H9 (cell line): ENCODE measurements at places on chromosomes 5 and 9. TPM values are rescaled to one million over a fixed set of nuclear protein-coding genes. Genes with fewer than 3 reads are reported as not detected.

DNA sequence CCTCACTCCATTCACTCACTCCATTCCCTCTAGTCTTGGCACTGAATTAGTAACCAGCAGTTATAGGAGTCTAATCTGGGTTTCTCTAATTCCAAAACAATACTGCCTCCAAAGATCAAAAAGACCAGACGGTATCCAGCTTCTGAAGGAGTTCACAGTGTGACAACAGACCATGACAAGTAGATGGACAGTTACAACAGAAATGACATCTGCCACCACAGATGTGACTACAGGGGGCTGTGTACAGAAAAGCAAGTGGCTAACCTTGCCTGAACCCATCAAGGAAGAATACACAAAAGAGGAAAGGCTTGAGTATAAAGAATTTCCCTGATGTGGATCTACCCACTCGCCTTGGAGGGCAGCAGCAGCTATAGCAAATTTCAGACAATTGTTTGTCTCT lies 112.4 kb downstream of the ACTL7B start:
- H3K4me3 ChIP-seq: no peak overlapping the region
- H3K4me1 ChIP-seq: no peaks in the 10 kb centered on the region
- H3K27me3 ChIP-seq: no peaks in the 10 kb centered on the region

The GARIN3 gene
- total RNA-seq: not detected in 2 replicates

DNA sequence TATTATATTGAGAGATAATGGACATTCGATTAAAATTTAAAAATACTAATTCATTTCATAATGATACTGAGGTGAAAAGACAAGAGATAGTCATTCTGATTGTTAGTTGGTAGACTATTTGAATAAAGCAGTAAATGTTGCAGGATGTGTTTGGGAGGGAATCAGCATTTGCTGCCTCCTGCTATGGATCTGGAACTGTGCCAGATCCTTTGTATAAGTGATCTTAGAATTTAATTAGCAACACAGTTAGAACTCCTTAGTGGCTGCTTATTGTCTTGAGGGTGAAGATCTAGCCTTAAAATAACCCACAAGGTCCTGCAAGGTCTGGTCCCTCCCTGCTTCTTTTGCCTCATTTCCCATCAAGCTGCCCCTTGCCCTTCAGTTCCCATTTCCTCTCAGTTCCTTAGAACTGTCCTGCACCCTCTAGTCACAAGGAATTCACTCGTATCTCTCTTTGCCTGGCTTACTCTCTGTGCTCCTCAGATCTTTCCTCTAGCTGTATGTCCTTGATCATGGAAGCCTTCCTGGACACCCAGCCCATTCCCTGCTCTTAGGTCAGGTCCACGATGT lies 12.5 kb downstream of the LECT2 start:
- H3K36me3 ChIP-seq: no peaks in the 10 kb centered on the region
- H3K27ac ChIP-seq: no peak overlapping the region
- DNase-seq: no peak
- H3K4me3 ChIP-seq: no peak overlapping the region

The LMX1B gene
- 0.70 and 0.85 TPM in 2 replicates for total RNA-seq

- no peaks in the 10 kb centered on the region for H3K27me3 ChIP-seq
- H3K4me3 ChIP-seq: no peak overlapping the region
- no peak overlapping the region for H3K27ac ChIP-seq
- no peak for DNase-seq
Measured at GRCh38 chr9:76311537-76311936, 82.7 kb downstream of the RFK start.

GRCh38 chr9:82164159-82164558 lies 175.6 kb downstream of the SPATA31D1 start:
- H3K27me3 ChIP-seq: no peaks in the 10 kb centered on the region
- no peak for DNase-seq
- peaks cover 2% of the 10 kb centered on the region; the same call in 2 of the 3 replicates for H3K36me3 ChIP-seq

GRCh38 chr5:73115399-73116051 lies 4.8 kb upstream of the TMEM171 start:
- H3K4me3 ChIP-seq: no peak overlapping the region
- no peak for DNase-seq
- H3K27me3 ChIP-seq: peaks cover 6% of the 10 kb centered on the region; the same call in 1 of the 2 replicates
- no peaks in the 10 kb centered on the region for H3K4me1 ChIP-seq

- no peak for DNase-seq
- no peak overlapping the region for H3K4me3 ChIP-seq
Measured at GRCh38 chr5:170375283-170375682, 13.9 kb downstream of the KCNMB1 start.

DNA sequence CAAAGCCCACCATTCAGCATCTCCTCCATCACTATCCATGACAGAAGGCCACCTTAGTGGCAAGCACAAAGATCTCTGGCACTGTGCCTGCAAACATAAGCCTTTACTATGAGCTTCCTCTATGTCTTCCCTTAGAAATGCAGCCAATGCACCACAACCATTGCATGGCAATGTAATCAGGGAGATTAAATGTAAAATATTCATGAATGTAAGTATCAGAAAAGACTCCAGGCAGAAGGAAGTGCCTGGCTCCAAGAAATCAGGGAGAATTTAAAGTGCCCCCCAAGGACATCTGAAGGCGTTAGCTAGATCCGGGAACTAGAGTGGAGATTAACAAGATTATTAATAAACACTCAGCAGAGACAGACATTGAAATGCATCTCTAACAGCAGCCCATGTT lies 32.5 kb upstream of the MYORG start:
- no peak for DNase-seq
- H3K4me1 ChIP-seq: no peaks in the 10 kb centered on the region
- H3K27ac ChIP-seq: no peak overlapping the region
- H3K27me3 ChIP-seq: no peaks in the 10 kb centered on the region
- no peak overlapping the region for H3K4me3 ChIP-seq
- H3K36me3 ChIP-seq: no peaks in the 10 kb centered on the region

- H3K27me3 ChIP-seq: no peaks in the 10 kb centered on the region
- no peaks in the 10 kb centered on the region for H3K36me3 ChIP-seq
- DNase-seq: peak; percentile 10
- no peak overlapping the region for H3K4me3 ChIP-seq
- H3K27ac ChIP-seq: no peak overlapping the region
Measured at GRCh38 chr5:368183-369084, 46.9 kb downstream of the AHRR start.

DNA sequence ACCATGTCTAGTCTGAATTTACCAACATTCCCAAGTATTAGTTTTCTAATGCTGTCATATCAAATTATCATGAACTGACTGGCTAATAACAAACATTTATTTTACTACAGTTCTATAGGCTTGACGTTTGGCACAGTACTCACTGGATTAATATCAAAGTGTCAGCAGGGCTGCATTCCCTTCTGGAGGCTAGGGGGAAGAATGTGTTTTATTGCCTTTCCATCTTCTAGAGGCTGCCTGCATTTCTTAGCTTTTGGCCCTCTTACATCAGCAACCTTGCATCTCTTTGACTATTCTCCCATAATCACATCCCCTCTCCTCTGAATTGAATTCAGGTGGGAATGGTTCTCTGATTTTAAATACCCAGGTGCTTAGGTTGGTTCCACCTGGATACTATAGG lies 84.7 kb downstream of the EDIL3 start:
- H3K36me3 ChIP-seq: peaks cover 2% of the 10 kb centered on the region; the same call in 2 of the 3 replicates
- H3K4me3 ChIP-seq: no peak overlapping the region
- no peak overlapping the region for H3K27ac ChIP-seq
- H3K27me3 ChIP-seq: no peaks in the 10 kb centered on the region
- DNase-seq: no peak
- no peaks in the 10 kb centered on the region for H3K4me1 ChIP-seq

The FOXD4L5 gene
- 0.13 TPM in 1 of 2 replicates, not detected in the other for total RNA-seq

DNA sequence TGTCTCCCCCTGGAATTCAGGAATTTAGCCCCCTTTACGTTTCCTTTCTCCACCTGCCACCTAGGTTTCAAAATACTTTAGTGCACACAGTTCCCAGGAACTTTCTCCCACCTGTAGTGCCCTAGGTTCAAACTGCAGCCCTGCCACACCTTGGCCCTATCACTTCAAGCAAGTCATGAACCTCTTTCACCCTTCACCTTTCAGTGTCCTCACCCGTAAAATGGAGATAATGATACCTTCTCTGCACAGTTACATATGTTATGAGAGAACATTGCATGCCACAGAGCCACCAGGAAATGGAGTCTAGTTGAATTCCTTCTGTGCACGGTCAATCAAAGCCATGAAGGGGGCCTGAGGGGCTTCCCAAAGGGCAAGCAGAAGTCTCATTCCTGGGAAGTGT lies 9.8 kb upstream of the EEIG1 start:
- no peaks in the 10 kb centered on the region for H3K27me3 ChIP-seq
- no peak overlapping the region for H3K27ac ChIP-seq
- H3K36me3 ChIP-seq: no peaks in the 10 kb centered on the region
- no peak overlapping the region for H3K4me3 ChIP-seq
- DNase-seq: no peak
- H3K4me1 ChIP-seq: no peaks in the 10 kb centered on the region

DNA sequence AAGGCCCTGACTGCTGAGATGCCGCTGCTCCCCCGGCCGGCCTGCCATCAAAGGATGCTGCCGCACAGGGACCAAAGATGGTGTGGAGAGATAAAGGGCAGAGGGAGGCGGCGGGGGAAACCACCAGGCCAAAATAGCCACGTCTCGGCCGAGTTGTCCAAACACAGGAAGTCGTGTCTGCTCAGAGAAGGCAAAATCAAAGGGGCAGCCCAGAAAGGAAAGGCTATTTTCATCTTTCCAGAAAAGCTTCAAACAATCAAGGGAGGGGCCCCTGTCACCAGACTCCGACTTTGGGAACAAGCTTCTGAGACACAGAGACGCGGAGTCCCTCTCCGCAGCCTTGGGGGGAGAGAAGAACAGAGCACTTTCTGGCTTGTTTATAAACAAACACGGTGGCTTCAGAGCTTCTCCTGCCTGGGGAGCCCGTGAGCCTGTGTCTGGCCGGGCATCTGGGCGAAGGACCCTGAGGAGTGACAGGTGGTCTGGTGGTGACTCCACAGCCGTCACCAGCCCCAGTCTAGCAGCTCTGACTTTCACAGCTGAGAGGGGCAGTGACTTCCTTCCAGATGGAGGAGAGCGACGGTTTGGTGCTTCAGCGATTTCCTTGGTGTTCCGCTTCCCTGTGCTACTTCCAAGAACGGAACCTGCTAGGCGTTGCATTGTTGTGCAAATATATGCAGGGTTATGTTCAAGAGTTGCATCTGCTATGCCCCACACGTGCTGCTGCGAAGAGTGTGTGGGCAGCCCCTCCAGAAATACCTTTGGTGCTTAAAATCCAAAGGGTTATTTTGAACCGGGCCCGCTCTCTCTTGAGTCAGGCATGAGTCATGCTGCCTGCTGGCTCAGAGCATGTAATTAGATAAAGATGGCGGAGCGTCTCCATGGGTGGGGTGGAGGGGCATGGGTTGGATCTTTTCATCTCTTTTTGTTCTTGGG lies 24.0 kb downstream of the ADAMTSL2 start:
- peak overlapping the region; percentile 54 for H3K4me3 ChIP-seq
- H3K27me3 ChIP-seq: no peaks in the 10 kb centered on the region
- no peak for DNase-seq
- H3K27ac ChIP-seq: peak overlapping the region; percentile 8
- H3K4me1 ChIP-seq: peaks cover 2% of the 10 kb centered on the region; the same call in 1 of the 2 replicates

DNA sequence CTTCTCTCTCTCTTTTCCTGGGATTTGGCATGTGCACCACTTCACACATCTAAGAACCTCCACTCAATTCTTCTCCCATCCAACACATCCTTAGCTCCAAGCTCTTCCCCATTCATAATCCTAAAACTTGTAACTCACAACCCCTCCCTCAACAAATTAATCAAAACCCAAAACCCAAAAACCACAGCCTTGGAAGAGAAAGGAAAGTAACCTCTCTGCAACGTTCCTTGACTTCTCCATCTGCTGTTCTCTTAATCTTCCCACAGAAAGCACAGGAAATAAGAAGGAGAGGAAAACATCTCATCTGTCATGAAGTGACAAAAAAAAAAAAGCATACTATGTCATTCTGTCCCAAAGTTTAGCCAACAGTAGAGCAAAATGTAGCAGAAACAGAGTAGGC lies 66.2 kb downstream of the DRD1 start:
- DNase-seq: no peak
- no peak overlapping the region for H3K27ac ChIP-seq
- H3K27me3 ChIP-seq: no peaks in the 10 kb centered on the region
- H3K36me3 ChIP-seq: no peaks in the 10 kb centered on the region
- H3K4me1 ChIP-seq: no peaks in the 10 kb centered on the region; the same call in 1 of the 2 replicates

DNA sequence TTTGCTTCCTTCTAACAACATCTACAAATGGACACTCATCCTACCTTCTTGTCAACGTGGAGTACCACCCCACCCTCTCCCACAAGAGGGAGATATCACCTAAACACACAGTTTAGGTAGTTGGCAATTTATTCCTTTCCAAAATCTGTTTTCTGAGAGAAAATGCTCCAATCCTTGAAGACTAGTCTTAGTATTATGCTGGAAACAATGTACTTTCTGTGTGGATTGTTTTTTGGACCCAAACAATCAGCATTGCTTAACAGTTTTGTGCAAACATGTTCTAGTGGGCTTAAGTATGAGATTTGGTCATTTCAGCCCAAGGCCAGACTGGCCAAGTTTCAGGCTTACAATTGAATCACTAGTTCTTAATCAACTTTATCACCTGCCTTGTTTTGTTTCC lies 359.1 kb downstream of the ARHGEF28 start:
- no peaks in the 10 kb centered on the region for H3K27me3 ChIP-seq
- H3K27ac ChIP-seq: no peak overlapping the region
- no peaks in the 10 kb centered on the region for H3K4me1 ChIP-seq

The CDH9 gene
- 0.61 and 0.79 TPM in 2 replicates for total RNA-seq

The PAEP gene
- total RNA-seq: not detected in 2 replicates

The GRIN1 gene
- 2.0 and 2.9 TPM in 2 replicates for total RNA-seq

The HMMR gene
- total RNA-seq: 36.2 and 37.9 TPM in 2 replicates

DNA sequence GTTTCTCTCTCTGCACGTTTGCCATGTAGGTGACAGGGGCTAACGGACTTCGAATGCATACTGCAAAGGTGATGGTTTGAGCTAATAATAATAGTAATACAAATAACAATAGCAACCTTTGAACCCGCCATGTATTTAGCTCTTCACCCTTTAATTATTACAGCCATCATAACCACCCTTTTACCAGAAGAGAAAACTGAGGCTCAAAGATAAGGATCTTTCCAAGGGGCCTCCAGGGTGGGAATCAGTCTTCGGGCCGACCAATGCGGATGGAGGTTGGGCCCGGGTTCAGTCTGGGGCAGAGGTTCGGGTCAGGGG lies 494 bp downstream of the CDKN2AIPNL start:
- peaks cover 25% of the 10 kb centered on the region for H3K36me3 ChIP-seq
- H3K4me1 ChIP-seq: no peaks in the 10 kb centered on the region; the same call in 1 of the 2 replicates
- no peak for DNase-seq
- H3K4me3 ChIP-seq: peak overlapping the region; percentile 98

GRCh38 chr5:172583931-172584511 lies 57.0 kb upstream of the NEURL1B start:
- no peaks in the 10 kb centered on the region for H3K36me3 ChIP-seq
- no peak overlapping the region for H3K4me3 ChIP-seq

The CKMT2 gene
- total RNA-seq: 1.5 and 1.8 TPM in 2 replicates

The TCF7 gene
- 17.2 and 18.2 TPM in 2 replicates for total RNA-seq
